Stomach (tissue), 19 donors: ENCODE measurements at places on chromosomes 7 and 10. TPM values are rescaled to one million over a fixed set of nuclear protein-coding genes. Genes with fewer than 3 reads are reported as not detected.

GRCh38 chr7:95501261-95501832 lies 15.6 kb downstream of the ASB4 start:
- H3K27ac ChIP-seq = no peak overlapping the region
- H3K27me3 ChIP-seq = no peaks in the 10 kb centered on the region
- DNase-seq = no peak
- H3K4me3 ChIP-seq = no peak overlapping the region
- H3K4me1 ChIP-seq = no peaks in the 10 kb centered on the region

GRCh38 chr7:99381664-99382075 lies 7.1 kb downstream of the ARPC1B start:
- no peak for DNase-seq
- peaks cover 30% of the 10 kb centered on the region for H3K4me1 ChIP-seq
- H3K36me3 ChIP-seq = peaks cover 47% of the 10 kb centered on the region
- no peak overlapping the region for H3K27ac ChIP-seq
- H3K27me3 ChIP-seq = no peaks in the 10 kb centered on the region
- no peak overlapping the region for H3K4me3 ChIP-seq

GRCh38 chr7:142752376-142753225 lies 3.3 kb downstream of the PRSS1 start:
- no peaks in the 10 kb centered on the region for H3K36me3 ChIP-seq
- no peak overlapping the region for H3K4me3 ChIP-seq
- no peak for DNase-seq
- no peaks in the 10 kb centered on the region for H3K27me3 ChIP-seq
- H3K4me1 ChIP-seq = no peaks in the 10 kb centered on the region
- no peak overlapping the region for H3K27ac ChIP-seq

- H3K36me3 ChIP-seq = no peaks in the 10 kb centered on the region
- H3K4me1 ChIP-seq = no peaks in the 10 kb centered on the region
- no peaks in the 10 kb centered on the region for H3K27me3 ChIP-seq
These were observed 540.6 kb upstream of the TEX47 start for GRCh38 chr7:89336121-89336520.

GRCh38 chr10:112913661-112914287 lies 36.3 kb upstream of the TCF7L2 start:
- no peak overlapping the region for H3K4me3 ChIP-seq
- no peak for DNase-seq
- H3K27ac ChIP-seq = no peak overlapping the region
- no peaks in the 10 kb centered on the region for H3K36me3 ChIP-seq
- H3K4me1 ChIP-seq = no peaks in the 10 kb centered on the region

ERV3-1 gene
- total RNA-seq = 22.8 TPM
